ENCODE measurements at places on chromosomes 4 and X.
A peak's percentile ranks its signal among the peaks of the same experiment; 100 is the strongest.

- DNase-seq: no peak
Measured at GRCh38 chr4:177441061-177441802, 1.0 kb downstream of the AGA start.

- DNase-seq: no peak
Measured at GRCh38 chr4:165872461-165873297, at the start of gene TLL1. Gene TLL1, plus strand, starts transcription at chr4:165873237. Its CDS starts 668 bp downstream, at chr4:165873905.

- peak; percentile 55 for DNase-seq
Measured at GRCh38 chrX:53088136-53088974, 5.6 kb upstream of the KANTR start.

DNA sequence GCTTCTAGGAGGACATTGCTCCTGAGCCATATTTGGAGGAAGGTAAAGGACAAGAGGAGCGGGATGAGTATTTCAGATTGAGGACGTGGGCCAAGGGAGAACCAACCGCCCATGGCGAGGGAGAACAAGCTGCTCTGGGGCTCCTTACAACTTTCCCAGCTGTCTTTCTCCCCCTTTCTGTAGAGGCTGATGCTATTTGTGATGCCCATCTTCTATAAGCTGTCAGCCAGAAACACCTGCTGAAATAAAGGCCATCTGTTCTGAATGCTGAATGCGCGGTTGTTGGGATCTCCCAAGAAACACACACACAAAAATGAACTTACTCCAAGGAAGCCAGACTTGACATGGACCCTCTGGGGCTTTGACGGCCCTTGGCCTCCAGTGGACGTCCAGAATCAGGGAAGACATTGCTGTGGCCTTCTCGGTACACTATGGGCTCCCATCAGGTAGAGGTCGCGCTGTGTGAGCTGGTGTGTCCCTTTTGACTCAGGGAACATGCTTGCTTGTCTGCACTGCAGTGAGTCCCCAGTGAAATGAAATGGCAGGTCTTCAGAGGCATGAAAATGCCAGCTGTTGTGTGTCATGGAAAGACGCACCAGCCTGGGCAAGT, 30.9 kb downstream of the RWDD4 start:
- no peak for DNase-seq

DNA sequence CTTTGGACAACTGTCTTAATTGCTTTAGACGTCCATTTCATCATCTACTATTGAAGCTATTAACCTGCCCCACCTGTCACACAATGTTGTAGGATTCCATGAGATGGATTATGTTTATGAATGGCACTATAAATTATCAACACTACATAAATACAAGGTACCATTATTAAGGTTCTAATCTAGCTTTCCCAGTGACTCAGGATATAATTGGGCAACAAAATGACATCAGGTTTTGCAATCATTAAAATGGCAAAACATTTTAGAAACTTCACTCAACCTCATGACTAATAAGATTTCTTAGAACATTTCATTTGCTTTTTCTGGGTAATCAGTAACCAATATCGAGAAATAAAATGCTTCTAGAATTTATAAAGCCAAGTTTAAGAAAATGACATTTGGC, 9.2 kb downstream of the HOPX start:
- DNase-seq: no peak

DNA sequence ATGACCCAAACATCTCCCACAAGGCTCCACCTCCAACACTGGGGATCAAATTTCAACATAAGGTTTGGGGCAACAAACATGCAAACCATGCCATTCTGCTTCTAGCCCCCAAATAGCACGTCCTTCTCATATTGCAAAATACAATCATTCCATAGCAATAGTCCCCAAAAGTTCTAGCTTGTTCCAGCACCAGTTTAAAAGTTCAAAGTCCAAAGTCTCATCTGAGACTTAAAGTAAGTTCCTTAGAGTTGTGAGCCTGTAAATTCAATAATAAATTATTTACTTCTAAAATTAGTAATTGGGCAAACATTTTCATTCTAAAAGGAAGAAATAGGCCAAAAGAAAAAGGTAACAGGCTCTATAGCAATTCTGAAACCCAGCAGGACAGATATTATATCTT, 8.9 kb upstream of the TASL start:
- no peak for DNase-seq

DNA sequence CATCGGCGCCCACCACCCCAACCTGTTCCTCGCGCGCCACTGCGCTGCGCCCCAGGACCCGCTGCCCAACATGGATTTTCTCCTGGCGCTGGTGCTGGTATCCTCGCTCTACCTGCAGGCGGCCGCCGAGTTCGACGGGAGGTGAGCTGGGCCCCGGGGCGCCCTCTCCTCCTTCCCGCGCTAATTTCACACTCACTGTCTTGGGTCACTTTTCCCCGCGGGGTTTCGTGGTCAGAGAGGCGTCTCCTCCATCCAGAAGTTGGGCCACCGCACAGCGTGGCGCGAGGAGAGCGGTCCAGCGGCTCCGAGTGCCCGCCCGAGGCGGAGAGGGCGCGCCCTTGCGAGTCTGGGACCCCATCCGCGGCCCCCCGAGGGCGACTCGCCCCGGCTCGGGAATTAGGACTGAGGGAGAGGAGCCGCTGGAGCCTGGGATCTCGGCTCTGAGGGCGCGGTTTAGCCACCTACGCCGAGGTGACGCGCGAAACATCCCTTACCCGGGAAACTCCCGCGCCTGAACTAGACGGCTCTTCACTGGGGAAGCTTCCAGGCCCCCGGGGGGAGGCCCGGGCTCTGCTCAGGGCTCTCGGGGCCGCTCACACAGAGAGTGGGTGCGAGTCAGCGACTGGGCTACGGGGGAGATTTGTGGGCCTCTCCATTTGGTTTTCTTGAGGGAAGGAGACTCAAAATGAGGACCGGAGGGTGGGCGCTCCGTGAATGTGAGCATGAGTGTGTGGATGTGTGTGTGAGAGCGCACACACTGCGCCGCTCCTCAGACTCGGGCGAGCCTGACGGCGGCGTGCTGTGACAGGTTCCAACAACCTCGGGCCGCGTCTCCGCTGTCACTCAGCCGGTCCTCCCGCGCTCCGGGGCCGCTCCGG, 551 bp downstream of the NPNT start:
- no peak for DNase-seq

Data from keratinocyte (primary cell).